SK-MEL-5 (cell line): ENCODE measurements at places on chromosomes 6 and 20. TPM values are rescaled to one million over a fixed set of nuclear protein-coding genes. Genes with fewer than 3 reads are reported as not detected.

Gene CCN2
- 1.8 and 3.1 TPM in 2 replicates for total RNA-seq

- no peak for DNase-seq
Observed at GRCh38 chr6:170011204-170012036, 260.0 kb downstream of the ERMARD start.

GRCh38 chr6:134599079-134599478, 281.2 kb upstream of the SGK1 start:
- DNase-seq: no peak

Gene DPPA5
- not detected in 2 replicates for total RNA-seq

Gene GHRH
- total RNA-seq: not detected in 2 replicates

DNA sequence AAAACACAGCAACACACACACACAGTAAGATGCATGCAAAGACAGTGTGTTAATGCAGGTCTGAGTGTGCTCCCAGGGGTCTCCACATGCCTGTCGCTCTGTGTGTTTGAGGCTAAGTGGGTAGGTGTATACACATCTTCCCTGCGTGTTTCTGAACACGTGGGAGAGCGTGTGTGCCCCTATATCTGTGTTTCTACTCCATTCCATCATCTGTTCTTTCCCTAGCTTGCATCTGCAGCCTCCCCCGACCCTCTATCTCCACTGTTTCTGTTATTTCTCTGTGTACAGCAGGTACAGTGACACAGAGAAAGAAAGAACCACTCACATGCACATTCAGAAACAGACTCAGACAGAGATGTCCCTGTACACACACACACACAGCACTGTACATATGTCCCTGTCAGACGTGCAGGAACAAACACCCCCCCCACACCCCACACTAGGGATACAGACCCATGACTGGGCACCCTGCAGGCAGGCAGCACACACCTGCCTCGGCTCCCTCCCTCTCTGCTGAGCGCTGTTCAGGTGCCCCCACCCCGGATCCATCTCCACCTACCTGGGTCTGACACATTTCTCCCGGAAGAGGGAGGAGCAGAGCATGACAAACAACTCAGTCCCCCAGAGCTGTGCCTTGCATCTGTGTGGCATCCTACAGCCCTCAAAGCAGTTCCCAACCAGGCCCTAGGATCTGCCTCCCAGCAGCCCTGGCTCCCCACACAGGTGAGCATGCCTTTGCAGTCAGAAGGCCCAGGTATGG, 27.6 kb downstream of the KCNK15 start:
- no peak for DNase-seq

DNA sequence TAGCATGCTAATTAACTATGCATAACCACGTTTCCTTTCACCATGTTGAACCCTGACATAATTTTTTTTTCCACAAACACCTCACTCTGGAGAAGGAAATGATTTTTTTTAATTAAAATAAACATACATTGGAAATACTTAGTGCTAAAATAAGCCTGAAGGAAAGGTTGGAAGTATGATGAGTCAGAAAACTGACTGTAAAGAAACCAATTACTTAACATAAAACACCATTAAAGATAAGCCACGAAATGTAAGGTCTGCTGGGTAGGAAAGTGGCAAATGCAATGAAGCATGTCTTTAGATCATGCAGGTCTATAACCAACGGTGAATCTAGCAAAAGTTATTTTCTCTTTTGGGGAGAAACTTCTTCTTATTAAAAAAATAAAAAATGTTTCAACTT, 47.5 kb downstream of the OPRM1 start:
- DNase-seq: no peak

Gene SEC23B
- 103 and 104 TPM in 2 replicates for total RNA-seq

GRCh38 chr6:97026298-97026697, 101.8 kb downstream of the KLHL32 start:
- DNase-seq: no peak

DNA sequence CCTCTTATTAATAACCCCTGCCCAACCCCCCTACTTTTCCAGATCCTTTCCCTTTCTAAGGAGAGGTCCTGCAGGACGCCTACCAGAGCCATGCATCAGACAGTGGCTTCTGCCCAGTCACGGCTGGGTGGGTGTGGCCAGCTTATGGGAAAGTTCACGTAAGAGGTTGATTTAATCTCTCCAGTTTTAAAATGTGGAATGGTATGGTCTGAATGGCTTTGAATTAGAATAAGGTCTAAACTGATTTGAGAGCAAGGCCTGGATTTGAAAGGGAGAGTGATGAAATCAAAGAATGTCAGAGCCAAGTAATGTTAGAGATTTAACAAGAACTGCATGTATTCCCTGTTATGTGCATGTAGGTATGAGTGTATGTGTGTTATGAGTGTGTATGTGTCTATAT, 275.7 kb downstream of the PAX1 start:
- DNase-seq: no peak

Gene FAM135A
- total RNA-seq: 11.5 and 12.5 TPM in 2 replicates

- DNase-seq: no peak
Observed at GRCh38 chr6:170082067-170082466, 208.8 kb downstream of the DLL1 start.

DNA sequence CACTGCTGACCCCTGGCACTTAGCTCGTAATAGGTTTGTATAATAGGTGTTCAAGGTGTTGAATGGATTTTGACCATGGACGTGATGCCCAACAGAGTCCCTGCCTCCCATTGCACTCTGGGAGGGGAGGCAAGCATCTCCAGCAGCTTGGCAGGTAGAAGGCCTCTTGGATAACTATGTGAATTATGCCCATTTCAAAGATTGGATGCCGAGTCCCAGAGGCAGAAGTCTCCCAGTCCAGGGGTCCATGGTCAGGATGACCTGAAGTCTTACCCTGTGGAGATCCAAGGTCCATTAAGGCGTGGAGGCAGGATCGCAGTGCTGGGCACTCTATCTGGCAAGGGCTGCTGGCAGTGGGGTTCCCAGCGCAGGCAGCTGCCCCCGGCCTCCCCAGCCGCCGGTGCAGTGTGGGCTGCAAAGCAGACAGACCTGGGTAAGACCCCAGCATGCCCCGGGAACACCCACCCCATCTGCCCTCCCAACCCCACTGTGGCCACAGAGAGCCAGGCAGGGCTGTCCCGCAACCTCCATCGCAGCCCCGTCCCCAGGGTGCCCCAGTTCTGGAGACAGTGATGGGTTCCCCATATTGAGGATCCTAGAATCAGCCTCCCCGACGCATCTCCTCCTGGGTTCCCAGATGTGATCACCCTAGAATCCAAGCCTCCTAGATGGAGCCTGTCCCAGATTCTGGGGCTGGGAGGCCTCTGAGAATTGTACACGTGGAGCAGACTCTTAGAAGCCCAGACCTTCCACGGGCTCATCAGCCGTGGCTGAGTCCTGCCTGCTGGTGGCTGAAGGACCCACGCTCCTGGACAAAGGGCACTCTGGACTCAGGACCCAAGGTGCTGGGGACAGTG, 44.6 kb downstream of the APCDD1L start:
- DNase-seq: no peak

Gene TBP
- 17.4 and 17.9 TPM in 2 replicates for total RNA-seq

GRCh38 chr20:38169636-38170193, 4.6 kb upstream of the TGM2 start:
- DNase-seq: no peak

DNA sequence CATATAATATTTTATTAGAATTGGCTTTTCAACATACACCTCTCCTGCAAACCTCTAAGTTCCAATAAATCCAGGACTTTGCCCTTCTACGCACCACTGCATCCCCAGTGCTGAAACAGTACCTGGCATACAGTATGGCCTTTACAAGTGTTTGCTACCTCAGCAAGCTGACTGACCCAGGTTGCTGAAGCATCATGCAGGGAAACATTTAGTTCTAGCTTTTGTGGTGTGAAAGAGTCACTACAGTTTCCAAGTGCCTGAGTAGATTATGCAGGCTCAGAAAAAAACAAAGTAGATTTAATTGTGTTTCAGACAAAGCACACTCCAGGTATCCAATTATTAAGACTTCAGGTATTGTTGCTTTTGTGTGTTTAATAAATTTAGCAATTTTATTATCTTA, 614.2 kb upstream of the NRSN1 start:
- no peak for DNase-seq

- peak; percentile 46 for DNase-seq
Observed at GRCh38 chr20:48921883-48922820, 641 bp downstream of the ARFGEF2 start.

GRCh38 chr20:7703996-7704395, 236.3 kb downstream of the HAO1 start:
- DNase-seq: no peak

Gene WFDC2
- not detected in 2 replicates for total RNA-seq

DNA sequence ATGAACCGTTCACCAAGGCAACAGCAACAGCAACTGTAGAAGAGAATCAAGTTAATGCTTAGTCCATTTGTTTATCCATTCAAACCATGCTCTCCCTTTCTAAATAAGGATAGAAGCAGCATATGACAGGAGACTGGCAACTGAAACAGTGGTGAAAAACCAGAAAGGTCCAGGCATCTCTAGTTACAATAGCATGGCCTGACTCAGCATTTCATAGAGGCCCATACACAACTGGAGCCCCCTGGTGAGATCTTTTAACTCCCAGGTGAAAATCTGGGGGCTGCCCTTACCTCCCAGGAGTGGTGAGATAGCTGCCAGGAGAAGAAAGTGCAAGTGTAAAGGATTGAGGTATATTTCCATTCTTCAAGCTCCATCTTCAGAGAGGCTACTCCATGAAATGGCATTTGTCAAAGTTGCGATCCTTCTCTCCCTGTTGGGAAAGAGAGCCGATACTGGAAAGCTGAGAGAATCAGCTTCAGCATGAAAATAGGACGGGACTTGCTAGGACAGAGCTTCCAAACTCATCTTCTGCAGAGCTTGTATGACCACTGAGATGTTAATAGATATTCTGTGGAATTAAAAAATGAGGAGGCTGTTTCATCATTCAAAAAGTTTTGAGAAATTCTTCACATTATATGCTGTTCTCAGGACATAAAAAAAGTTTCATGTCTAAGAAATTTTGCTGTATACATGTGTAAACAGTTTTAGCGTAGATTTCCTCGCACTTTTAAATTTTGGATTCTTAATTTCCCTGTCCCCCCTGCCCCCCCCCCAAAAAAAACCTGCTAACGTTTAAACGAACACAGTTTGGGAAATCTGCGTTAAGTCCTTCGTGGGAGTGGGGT, 10.9 kb upstream of the SLC2A12 start:
- peak; percentile 6 for DNase-seq

DNA sequence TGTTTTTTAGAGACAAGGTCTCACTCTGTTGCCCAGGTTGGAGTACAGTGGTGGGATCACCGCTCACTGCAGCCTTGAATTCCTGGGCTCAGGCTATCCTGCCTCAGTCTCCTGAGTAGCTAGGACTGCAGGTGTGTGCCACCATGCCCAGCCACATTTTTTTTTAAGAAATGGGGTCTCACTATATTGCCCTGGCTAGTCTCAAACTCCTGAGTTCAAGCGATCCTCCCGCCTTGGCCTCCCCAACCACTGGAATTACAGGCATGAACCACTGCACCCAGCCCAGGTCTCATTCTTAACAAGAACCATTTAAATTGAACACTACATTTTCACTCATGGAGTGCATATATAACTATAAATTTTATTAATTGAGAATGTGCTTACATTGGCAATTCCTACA, 20.5 kb downstream of the RPF2 start:
- no peak for DNase-seq

GRCh38 chr20:46099491-46100287, 9.9 kb upstream of the NCOA5 start:
- DNase-seq: no peak

GRCh38 chr20:61661025-61661424, 404.7 kb downstream of the TAF4 start:
- no peak for DNase-seq

Gene PDE10A
- total RNA-seq: 161 TPM in 2 replicates

DNA sequence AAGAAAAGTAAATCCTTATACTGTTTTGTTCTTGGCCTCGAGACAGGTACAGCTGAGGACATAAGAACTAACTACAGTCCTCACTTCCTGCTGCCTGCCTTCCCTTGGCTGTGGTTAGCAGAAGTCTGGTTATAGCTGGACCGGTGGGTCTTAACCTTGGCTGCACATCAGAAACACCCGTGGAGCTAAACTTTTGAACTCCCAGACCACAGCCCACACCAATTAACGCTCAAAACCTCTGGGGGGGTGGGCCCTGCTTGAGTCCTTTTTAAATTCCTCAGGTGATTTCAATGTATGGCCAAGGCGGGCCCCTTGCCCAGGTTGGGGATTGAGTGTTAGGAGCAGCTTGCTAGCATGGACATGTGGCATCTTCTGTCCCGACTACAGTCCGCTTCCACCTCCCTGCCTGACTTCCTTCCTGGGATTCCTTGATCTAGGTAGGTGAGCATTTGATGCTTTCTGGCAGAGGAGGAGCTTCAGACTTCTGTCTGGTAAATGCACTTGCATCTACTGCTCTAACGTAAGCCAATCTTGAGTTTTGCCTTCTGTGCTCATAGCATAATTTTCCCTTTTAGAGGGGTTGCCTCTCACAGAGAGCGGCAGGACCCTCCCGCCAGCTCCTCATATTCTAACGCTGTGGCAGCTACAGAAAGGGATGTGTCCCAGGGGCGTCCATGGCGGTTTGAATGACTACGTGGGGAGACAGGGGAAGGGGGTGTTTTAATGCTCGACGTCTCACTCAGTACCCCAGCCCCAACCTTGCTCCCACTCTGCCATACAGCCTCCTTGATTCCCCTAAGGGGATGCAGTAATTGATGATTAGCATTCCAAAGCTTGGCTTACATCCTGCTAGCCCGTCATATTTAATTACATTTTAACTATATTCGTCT, 390.1 kb downstream of the ZFAND3 start:
- no peak for DNase-seq

DNA sequence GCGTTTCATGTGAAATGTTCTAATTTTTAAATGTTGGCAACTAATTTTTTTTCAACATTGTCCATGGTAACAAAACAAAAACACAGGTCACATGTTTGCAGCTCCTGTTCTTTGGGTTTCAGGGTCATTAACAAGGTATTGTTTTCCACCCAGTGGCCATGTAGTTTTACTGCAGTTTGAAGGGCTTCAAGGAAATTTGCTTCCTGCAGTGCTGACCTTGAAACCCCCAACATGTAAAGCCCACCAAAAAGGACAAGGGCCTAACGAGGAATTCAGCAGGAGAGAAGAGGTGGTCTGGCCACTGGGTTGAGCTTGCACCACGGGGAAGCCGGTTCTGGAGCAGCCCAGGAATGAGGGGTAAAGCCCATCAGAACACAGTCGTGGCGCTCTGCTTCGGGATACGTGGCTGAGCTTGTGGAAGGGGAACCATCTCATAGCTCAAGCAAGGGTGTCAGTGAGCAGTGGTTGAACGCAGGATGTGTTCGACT, 13.9 kb upstream of the KLHL31 start:
- DNase-seq: peak; percentile 61

Gene CD24
- 0.42 and 1.1 TPM in 2 replicates for total RNA-seq

Gene C20orf202
- not detected in 2 replicates for total RNA-seq

- peak; percentile 22 for DNase-seq
Observed at GRCh38 chr6:70103798-70104197, 199.1 kb downstream of the COL9A1 start.
